Activated CD4-positive, alpha-beta T cell treated with anti-CD3 and anti-CD28 coated beads, Interleukin-2, amount 10 ng/mL, durations not matched to agents 24 days and 14 days (primary cell): ENCODE measurements at places on chromosomes 2 and 18. TPM values are rescaled to one million over a fixed set of nuclear protein-coding genes. Genes with fewer than 3 reads are reported as not detected.

DNA sequence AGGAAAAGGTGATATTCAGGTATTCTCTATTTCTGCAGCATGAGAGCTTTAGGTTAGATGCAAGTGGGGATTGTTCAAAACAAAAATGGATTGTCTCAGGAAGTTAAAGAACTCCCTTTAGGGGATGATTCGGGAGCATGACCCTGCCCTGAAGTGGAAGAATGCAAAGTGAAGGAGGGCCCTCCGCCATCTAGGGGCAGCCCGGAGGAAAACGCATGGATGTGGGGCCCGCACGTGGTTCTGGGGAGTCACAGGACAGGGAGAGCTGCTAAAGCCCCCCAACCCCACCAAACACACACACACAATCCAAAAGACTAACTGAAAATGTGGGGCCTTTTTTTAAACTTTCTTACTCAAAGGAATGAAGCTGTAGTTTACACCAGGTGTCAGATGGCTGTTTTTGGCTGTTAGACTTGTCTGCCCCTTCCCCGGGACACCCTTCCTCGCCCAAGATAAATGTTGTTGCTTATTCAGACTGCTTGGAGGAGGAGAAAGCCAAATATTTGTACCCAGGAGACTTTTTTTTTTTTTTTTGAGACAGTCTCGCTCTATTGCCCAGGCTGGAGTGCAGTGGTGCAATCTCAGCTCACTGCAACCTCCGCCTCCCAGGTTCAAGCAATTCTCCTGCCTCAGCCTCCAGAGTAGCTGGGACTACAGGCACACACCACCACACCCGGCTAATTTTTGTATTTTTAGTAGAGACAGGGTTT, 78.8 kb downstream of the HNRNPLL start:
- no peak for DNase-seq

DNA sequence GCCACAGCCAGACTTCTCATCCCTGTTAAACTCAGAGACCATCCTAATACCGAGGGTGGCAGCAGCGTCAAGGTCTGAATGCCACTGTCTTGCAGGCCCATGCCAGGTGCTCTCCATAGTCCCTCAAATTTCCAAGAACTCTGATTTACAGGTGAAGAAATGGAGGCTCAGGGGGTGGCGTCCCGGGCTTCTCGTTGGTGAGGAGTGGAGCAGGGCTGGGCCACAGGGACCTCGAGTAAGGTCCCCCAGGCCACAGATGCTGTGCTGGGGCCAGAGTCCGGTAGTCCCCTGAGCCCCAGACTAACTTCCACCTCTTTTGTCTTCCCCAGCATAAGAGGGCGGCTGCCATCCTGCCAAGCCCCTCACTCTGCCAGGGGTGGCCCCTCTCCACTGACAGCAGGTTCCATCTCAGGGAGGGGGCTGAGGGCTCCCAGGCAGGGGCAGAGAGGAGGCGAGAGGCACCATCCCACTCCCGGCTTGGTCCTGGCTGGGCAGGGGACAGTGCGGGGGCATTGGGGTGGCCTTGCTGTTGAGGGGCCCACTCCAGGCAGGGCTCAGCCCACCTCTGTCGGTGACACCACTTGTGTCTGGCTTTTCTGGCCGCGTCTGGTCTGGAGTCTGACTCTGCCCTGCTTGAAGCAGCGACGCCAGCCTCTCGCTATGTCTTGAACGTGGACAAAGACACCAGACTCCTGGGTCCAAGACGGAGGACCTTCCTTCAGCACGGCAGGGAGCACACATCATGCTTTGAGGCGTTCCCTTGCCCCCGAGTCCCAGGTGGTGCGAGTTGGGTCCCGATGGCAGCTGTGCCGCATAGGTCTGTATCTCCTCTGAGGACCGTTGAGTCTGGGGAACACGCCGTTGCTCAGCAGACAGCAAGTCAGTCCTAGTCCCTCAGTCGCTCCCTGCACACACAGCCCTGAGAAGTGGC, 15.9 kb upstream of the KLHL30 start:
- DNase-seq: no peak

The ACADL gene
- not detected in 2 replicates for total RNA-seq

DNA sequence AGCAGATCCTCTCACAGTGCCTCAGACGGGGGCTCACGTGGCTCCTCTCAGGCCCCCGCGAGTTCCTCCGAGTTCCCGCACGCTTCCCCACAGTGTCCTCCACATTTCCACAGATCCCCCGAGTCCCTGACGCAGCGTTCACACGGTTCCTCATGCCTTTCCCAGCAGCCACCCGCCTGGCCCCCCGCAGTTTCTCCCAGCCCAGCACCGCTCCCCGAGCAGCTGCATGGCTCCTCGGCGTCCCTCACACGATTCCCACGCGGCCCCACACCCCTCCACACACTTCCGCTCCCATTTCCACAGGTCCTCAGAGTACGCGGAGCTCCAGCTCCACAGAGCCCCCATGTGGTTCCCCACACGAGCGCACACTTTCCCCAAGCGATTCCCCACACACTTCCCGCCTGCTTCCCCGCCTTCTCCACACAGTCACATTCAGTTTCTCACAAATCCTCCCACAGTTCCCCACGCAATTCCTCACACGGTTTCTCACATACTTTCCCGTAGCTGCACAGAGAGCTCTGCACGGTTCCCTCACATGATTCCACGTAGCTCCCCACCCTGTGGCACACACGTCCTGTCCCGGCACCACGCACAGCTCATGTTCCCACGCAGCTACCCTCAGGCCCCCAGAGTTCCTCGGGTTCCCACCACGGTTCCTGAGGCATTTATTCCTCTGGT, 39.9 kb downstream of the KIF1A start:
- no peak for DNase-seq

GRCh38 chr2:214715025-214715424, 94.5 kb downstream of the BARD1 start:
- DNase-seq: no peak

DNA sequence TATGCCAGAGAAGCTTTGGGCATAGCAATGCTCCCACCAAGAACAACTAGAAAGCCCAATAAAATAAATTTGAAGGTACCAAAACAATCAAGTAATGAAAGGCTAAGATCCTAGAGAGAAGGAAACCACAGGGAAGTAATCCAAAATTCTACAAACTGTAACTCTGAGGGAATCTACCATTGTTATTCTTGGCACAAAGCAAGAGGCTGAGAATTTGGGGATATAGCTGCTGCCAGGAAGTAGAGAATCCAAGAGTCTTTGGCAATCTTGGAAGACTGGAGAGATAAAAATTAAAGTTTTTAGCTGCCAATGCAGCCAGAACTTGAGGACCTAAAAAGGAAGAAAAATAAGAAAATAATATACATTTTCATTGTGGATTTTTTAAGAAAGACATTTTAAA, 68.5 kb downstream of the PIGN start:
- no peak for DNase-seq

DNA sequence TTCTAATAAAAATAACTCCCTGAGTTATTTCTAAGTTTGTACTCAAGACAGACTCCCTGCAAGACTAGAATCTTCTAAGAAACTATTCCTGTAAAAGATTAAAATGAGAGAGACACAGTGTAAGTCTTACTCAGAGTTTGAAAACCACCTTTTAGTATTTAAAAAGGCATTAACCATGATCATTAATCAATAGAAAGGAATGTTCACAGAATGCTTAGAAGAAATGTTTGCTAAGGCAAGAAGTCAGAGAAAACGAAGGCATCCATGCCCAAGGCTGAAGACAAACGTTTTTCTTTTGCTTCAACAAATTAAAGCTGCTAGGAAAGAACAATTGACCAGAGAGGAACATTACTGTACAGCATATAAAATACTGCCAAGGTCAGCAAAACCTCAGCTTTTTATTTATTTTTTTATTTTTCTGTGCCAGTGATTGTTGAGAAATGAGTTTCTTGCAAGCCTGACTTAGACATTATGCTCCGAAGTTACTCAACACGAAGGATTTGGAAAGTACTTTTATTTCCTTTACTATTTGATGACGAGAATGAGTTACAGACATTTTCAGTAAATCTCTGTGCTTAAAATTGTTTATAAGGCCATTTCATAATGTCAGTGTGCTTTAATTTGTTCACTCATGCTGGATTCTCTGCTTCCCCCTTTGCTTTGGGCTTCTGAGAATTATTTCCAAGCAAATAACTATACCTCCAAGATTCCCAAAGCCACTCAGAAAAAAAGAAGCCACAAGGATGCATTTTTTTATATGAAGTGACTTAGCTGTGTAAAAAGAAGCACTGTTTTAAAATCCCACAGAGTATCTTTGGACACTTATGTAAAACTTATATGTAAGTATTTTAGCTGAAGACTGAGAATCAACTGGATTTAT, 20.5 kb downstream of the RND3 start:
- no peak for DNase-seq

GRCh38 chr18:66646609-66647008, 42.7 kb upstream of the CDH19 start:
- DNase-seq: no peak

DNA sequence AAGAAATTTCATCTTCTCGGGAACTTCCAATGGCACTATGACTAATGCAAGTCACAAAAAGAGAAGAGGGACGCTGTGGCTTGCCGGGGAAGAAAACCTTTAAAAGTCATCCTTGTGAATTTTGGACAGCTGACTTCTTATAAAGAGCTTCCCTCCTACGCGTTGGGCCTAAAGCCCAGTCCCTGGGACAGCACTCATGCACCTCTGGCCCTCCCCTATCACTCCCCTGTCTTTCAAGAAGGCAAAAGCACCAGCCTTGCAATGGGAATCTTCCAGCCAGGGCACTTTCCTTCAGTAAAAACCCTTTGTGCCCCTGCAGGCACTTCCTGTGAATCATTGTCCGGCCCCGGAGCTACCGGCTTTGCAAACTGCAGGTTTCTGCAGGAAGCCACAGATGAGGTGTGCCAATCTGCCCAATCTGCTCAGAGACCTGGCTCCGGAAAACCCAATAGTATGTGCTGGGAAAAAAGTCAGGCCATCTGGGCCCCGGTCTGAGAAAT, 7.1 kb downstream of the MREG start:
- DNase-seq: peak; percentile 79

The GKN2 gene
- not detected in 2 replicates for total RNA-seq

The ST6GAL2 gene
- total RNA-seq: not detected in 2 replicates

DNA sequence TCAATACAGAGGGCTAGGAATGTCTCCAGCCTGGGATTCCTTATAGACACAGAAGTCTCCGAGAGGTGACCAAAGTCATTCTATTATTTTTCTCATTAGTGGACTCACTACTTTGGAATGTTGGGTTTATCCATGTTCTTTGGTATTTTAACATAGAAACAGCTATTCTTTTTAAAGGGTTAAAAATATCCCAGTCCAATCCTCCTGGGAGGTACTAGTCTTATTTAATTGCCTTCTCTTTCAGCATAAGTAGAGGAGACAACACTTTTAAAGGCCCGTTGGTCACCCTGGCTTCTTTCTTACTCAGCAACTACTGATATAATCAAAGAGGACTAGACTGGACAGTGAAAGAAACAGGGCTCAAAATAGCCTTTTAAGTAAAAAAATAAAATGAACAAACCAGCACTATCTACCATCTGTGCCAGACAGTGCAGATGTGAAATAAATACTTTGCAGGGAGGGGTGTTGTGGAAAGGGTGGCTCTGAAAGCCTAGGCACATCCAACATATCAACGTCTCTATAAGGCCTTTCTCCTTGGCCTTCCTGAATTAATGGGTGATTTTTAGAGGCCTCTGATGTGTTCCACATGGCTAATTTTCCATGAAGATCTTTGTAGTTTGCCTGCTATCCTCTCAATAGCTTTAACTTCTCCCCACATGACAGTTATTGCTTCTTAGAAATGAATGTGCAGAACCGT, 334.4 kb upstream of the THUMPD2 start:
- DNase-seq: no peak

DNA sequence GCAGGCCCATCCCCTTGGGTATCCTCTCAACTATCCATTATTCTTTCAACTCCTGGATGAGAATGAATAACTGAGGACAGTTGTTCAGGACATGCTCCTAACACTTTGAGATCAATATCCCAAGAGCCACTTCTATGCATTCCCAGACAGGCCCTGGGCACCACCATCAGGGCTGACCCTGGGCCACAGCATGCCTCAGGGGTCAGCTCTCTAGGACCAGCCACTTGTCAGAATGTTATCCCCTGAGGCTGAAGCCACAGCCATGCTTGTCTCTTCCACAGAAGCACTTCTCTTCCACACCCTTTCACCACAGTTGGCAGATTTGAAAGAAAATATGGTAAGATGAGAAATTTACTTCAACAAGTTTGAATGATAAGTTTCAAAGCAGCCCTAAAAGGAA, 28.7 kb downstream of the SLC14A1 start:
- DNase-seq: no peak

GRCh38 chr2:174607989-174608865, 10.6 kb upstream of the WIPF1 start:
- DNase-seq: peak; percentile 86

DNA sequence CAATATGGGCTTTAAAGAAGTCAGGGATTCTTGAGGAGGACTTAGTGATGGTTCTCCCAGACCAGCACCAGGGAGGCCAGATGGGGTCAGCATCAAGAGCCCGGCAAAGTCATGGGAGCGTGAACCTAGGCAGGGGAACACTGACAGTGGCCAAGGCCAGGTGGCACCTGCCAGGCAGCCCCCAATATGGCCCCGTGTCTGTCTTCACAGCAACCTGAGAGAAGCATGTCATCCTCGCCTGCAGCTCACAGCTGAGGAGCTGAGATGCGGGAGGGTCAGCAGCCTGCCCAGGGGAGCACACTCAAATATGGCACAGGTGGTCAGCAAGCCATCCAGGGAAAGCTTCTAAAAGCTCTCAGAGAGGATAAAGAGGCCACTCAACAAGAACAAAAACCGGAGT, 105.7 kb upstream of the GPC1 start:
- DNase-seq: no peak

DNA sequence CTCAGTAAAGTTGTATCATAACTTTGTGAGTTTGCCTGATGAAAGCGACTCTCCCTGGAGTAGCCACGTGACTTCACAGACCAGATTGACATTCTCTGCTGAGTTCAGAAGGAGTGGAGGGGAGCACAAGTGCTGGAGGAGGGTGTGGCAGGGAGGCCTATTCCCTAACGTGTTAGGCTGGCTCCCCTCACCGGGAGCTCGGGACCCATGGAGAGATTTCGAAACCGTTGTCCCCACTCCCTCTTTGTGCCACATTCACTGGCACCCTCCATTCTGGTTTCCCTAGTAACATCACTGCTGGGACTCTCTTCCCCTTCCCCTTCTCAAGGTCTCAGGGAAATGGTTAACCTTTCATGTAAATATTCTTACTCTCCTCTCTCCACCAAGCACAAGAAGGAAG, 279.9 kb downstream of the ALPK2 start:
- DNase-seq: no peak

DNA sequence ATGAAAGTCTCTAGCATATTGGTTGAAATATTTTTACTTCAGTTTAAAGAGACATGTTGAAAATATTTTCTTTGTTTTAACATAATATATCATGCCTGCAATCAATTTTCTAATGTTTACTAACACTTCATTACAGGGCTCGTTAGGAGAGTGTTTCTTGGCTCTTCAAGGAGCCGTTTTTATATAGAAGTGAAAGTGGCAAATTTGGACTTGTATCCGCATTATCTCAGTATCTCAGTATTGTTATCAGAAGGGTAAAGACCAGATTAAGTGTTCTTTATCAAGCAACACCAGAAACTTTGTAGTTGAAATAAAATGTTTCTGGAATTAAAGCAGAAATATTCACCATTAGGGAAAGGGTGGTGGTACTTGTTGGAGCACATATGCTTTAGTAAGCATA, 97.8 kb downstream of the BABAM2 start:
- no peak for DNase-seq

GRCh38 chr2:15628899-15629855, 37.5 kb downstream of the DDX1 start:
- DNase-seq: no peak

- no peak for DNase-seq
Measured at GRCh38 chr2:149375801-149376361, 45.5 kb downstream of the LYPD6 start.

The RGPD3 gene
- 0.21 TPM in 2 replicates for total RNA-seq

- DNase-seq: peak; percentile 78
Measured at GRCh38 chr2:74845217-74845751, 11.4 kb downstream of the HK2 start.
